ENCODE measurements at places on chromosomes 2 and 18.
A peak's percentile ranks its signal among the peaks of the same experiment; 100 is the strongest.

DNA sequence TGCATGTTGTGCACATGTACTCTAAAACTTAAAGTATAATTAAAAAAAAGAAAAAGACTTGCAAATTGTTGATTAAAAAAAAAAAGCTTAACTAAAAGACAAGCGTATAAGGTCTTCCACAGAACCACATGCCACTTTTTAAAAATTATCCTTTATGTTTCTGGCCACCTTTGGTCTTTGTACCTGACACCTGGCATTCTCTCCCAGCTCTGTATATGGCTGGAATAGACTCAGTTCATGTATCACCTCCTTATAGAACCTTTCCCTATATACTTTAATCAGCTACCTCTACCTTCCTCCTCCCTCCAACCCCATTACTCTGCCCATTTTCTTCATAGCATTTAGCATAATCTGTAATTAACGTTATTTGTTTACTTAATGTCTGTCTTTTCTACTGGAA is 32.6 kb downstream of the HYCC2 start:
- no peak for DNase-seq

- DNase-seq = peak; percentile 7
Measured at GRCh38 chr2:209114588-209115240, 309.1 kb upstream of the MAP2 start.

GRCh38 chr2:70954886-70955285 is 19.2 kb downstream of the ATP6V1B1 start:
- DNase-seq = no peak

GRCh38 chr2:52879561-52879960 is 888.0 kb upstream of the CHAC2 start:
- DNase-seq = no peak

DNA sequence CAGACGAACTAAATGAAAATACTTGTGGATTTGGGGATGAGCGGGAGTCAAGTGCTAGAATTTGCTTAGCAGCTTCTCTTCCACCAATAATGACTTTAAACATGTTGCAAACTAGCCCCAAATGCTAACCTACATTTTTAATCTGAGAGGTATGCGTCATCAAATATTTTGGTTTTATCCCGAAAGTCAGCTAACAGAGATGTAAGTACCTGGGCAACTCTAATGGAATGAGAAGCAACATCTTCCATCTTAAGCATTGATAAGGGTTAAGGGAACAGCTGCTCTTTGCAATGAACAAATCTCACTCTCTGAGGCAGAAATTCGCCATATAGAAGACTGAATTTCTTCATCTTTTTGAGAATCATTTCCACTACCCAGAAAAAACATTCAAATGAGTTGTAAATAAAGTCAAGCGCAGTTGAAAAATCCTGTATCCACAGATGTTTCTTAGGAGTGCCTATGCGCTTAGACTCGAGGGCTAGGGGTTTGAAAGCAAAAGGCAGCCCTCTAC is 926 bp upstream of the YPEL5 start:
- DNase-seq = no peak

GRCh38 chr2:144390424-144391020 is 129.4 kb downstream of the ZEB2 start:
- DNase-seq = no peak

DNA sequence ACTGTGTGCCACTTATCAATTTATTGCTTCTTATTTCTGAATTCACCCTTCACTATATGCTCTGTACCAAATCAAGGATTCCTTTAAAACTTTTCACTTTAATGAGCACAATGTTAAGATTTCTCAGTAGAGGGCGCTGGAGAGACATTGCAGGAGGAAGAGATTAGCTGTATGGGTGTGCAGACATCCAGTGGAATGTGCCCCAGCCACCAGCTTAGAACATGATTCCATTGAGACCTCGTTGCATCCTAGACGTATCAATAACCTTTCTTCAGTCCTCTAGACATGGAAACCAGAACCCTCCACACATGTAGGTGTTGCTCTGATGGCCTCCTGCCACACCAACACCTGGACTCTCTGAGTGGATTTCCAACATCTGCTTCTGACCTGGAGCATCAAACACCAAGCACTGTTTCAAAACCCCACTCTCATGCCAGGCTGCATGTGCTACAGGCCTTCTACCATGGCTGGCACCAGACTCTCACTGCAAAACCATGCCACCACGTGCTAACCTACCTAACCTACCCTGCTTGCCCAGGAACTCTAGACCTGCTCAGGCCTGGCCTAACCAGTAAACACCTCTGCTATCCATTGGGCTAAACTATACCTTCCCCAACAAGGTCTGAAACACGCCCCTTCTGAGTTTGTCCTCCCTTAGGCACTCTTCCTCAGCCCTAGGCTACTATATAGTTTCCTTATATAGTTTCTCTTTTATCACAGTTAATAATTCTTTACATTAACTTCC is 633.2 kb upstream of the PKDCC start:
- DNase-seq = peak; percentile 68

- no peak for DNase-seq
Measured at GRCh38 chr2:32716598-32716997, 88.7 kb downstream of the TTC27 start.

DNA sequence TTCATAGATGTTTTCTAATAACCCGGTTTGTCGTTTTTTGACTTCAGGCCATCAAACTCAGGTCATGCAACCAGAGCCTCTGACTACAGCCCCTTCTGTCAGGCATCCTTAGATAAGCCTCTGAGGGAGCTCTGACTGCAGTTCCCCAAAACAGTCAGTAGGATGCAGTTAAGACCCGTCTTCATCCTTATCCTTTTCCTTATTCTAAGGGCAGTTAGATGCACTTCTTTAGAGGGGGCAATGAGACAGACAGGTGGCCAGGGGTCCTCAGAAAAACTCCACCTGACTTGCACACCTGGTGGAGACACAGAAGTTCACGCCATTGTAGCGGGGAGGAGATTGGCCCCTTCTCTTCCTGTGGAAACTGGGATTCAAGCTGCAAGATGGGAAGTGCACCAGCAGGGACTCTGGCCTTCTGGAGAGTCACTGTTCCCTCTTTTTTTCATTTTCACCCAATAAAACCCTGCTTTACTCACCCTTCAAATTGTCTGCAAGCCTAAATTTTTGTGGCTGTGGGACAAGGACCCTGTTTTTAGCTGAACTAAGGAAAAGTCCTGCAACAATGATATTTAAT is 104.8 kb upstream of the TFPI start:
- peak; percentile 1 for DNase-seq

- no peak for DNase-seq
Measured at GRCh38 chr18:33805592-33805991, 227.6 kb downstream of the ASXL3 start.

- DNase-seq = no peak
Measured at GRCh38 chr2:153388246-153388645, 90.3 kb downstream of the RPRM start.

GRCh38 chr2:47535073-47535472 is 132.1 kb downstream of the MSH2 start:
- DNase-seq = no peak

GRCh38 chr2:72098935-72099334 is 48.7 kb downstream of the CYP26B1 start:
- DNase-seq = no peak

DNA sequence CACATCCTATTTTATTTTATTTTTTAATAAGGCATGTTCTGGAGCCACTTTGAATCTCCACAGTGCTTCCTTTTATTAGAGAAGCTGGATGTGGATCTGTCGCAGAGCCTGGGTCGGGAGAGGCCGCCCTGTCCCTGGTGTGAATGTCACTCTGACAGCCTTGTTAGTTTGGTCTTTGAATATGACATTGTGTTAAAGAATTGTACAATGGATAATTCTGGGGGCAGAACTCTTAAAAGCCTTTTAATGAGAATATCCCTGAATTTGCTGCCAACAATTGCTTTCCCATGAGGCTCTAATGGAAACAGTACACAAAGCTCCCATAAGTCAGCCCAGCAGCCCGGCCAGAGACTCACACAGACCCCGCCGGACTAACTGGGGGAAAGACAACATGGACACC is 82.4 kb downstream of the MTCL1 start:
- DNase-seq = no peak

GRCh38 chr2:11722292-11723060 is 24.0 kb upstream of the LPIN1 start:
- no peak for DNase-seq

DNA sequence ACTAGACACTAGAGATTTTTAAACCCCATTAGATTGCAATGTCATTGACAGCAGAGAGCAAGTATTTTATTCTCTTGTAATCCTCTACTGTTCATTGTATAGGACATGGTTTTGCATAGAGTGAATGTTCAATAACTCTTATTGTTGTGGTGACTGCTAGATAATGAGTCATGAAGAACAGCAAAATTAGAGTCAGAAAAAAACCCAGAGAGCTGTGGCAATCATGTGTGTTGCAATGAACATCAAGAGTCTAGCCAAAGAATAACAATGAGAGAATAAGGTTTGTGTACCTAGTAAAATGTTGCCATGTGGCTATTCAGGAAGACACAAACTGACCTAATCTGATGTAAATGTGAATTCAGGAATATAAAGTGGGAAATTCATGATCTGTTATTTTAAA is 684.0 kb downstream of the DSC3 start:
- no peak for DNase-seq

- no peak for DNase-seq
Measured at GRCh38 chr18:31407649-31408048, 31.1 kb downstream of the DSG4 start.

Measured in KBM-7 (cell line).